Left renal cortex interstitium (tissue), 4 donors: ENCODE measurements at places on chromosomes 11 and 22. TPM values are rescaled to one million over a fixed set of nuclear protein-coding genes. Genes with fewer than 3 reads are reported as not detected.

The SLC15A3 gene
- polyA plus RNA-seq, result 19.1 TPM

DNA sequence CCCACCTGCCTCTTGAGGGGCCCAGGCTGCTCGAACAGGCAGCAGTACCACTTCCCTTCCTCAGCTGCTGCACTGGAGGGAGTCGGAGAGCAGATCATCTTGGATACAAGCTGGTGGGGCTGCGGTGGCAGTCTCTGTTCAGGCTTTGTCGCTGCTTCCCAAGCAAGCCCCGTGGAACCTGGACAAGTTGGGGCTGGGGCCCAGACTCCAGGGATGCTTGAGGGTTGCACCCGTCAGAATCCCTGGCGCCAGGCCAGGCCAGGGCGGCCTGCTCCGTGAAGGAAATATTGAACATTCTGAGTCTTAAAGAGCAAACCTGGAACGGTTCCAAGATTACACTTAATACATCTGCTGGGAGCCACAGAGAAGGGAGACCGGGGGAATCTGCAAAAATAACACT is 310.1 kb upstream of the SORL1-AS1 start:
- DNase-seq, result no peak

The CASP5 gene
- not detected for polyA plus RNA-seq

The KCNK4 gene
- 0.09 TPM for polyA plus RNA-seq

DNA sequence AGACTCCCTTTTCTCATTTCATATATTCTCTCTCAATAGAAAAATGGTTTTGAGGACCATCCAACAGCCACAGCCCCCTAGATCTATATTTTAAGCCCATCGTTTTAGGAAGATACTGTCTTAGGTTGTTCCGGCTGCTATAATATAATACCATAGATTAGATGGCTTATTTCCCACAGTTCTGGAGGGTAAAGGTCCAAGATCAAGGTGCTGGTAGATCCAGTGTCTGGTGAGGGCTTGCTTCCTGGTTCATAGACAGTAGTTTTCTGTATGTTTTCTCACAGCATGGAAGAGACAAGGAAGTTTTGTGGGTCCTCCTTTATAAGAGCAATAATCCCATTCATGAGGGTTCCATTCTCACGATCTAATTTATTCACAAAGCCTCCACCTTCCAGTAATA is 215.1 kb downstream of the AASDHPPT start:
- DNase-seq, result no peak

DNA sequence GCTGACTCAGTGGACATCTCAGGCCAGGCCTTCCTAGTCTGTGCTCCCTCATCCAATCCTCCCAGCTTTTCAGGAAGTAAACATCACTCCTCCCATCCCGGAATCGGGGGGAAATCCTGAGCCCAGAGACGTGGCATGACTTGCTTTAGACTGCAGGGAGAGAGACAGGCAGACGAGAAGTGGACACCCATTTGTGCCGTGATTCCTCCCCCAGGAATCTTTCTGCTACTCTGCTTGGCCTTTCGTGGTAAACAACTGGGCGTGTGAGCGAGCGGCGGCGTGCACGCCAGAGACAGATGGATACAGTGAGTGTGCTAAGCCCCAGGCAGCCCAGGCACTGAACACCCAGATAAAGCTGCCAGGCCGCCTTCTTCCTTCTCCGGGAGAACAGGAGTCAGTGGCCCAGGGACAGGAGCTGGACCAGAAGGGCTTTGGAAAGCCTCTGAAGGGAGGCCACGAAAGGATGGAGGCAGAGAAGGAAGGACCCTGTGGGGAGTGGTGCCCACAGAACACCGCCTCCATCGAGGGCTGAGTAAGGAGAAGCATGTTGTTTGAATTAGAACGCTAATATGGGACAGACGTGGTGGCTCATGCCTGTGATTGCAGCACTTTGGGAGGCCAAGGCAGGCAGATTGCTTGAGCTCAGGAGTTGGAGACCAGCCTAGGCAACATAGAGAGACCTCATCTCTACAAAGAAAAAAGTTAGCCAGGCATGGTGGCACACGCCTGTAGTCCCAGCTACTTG is 53.0 kb upstream of the PRR5 start:
- DNase-seq, result no peak

DNA sequence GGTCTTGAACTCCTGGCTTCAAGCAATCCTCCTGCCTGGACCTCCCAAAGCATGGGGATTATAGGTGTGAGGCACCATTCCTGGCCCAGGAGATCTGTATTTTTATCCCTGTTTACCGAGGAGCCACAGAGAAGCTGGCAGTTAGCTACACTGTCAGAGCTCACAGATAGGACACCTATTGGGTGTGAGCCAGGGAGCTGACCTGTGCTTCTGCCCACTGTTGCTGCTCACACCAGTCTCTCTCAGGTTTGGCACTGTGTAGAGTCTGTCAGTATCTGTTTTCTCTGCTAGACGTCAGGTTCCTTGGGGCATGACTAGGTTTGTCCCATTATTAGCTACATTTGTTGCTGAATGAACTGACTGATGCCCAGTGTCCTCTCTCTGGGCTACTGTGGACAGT is 17.5 kb downstream of the PPP6R2 start:
- no peak for DNase-seq

GRCh38 chr11:69818603-69819441 is at the start of gene FGF3:
Gene FGF3, minus strand, starts transcription at chr11:69819416. Its CDS starts 483 bp downstream, at chr11:69818933.
- no peak for DNase-seq

GRCh38 chr11:19753451-19754106 is 40.9 kb downstream of the NAV2 start:
- DNase-seq, result no peak

- no peak for DNase-seq
These were observed 47.2 kb upstream of the MMP7 start for GRCh38 chr11:102577723-102578122.

DNA sequence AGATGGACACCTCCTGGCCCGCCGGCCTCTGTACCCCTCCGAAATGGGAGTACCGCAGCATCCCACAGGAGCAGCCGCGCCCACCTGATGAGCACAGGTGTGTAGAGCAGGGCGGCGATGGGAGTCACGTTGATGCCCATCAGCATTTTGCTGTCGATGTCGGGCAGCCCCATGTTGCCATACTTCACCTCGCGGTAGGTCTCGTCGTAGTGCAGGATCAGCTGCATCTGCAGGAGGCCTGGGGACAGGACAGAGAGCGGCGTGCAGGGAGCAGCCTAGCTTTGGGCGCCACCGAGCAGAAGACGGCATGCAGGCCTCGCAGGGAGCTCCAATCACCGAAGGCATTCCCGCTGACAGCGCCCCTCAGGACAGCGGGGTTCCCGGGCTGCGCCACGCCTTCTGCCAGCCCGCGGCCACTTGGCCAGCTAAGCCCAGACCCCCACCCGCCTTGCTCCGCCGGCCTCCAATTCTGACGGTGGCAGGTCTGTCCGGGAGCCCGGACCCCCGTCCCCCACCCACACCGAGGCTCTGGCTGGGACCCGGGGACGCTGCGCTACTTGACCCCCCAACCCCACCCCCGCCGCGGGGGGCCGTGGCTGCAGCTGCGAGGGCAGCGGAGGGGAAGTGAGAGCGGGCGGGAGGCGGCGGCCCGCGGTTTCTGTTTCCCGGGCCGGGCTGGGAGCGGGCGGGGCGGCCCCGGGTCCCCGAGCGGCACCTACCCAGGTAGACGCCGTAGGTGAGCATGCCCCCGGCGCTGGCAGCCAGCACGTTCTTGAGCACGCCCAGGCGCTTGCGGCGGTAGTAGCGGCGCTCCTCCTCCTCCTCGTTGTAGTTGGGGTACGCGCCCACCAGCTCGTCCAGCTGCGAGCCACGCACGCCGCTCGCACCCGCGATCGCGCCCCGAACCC is 705 bp downstream of the UNC93B1 start:
- no peak for DNase-seq

GRCh38 chr22:38106814-38107578 is 3.5 kb downstream of the BAIAP2L2 start:
- no peak for DNase-seq

- DNase-seq, result no peak
These were observed 12.8 kb downstream of the SCYL1 start for GRCh38 chr11:65537620-65538231.

The FAM180B gene
- polyA plus RNA-seq, result 0.47 TPM

DNA sequence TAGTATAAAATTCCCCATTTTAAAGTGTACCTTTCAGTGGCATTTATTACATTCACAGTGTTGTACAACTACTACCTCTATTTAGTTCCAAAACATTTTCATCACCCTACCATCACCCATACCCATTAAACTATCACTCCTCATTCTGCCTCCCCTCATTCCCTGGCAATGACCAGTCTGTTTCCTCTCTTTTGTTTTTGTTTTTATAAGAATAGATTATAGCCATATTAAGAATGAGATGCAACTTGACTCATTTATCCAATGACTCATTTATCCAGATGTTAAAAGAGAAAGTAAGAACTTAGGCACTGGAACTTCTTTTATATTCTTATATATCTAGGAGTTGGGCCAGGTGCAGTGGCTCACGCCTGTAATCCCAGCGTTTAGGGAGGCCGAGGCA is 156.3 kb downstream of the FAT3 start:
- no peak for DNase-seq

- DNase-seq, result no peak
These were observed 9.9 kb downstream of the CSTF3 start for GRCh38 chr11:33151399-33151798.

The SLC7A4 gene
- 1.2 TPM for polyA plus RNA-seq

The LRRC4C gene
- polyA plus RNA-seq, result 14.2 TPM

DNA sequence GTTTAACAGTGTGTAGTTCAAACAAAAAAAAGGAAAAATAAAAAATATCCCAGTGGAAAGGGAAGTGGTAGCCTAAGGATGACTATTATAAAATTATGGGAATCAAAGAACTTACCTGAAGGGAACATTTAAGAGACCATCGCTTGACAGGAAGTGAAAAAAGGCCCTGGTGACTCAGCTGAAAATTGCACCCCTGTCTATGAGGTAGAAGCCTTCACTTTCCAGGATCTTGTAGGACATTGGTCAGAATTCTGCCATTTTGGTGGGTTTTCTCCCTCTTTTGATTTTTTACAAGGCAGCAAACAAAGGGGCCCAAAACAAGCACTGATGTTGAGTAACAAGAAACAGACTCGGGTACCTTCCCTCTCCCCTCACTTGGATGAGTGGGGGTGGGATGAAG is 15.6 kb downstream of the DDX17 start:
- DNase-seq, result no peak

DNA sequence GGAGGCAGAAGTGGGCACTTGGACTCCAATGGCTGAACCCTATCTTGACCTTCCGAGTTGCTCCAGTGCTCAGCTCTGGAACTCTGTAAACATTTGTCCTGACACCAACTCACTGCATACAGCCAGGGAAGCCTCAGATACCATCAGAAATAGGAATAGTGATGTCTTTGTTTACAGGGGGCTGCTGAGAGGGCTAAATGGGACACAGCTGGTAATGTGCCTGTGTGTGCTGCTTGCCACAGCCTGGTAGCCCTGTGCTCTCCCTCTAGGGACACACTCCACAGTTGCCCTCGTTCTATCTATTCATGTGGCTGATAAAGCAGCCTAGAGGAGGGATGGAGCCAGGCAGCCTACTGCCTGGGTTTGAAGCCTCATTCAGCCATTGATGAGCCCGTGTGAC is 559.8 kb downstream of the MIAT start:
- DNase-seq, result no peak

The KREMEN1 gene
- polyA plus RNA-seq, result 23.5 TPM

- DNase-seq, result no peak
These were observed 25.7 kb upstream of the BLID start for GRCh38 chr11:122141725-122142124.

DNA sequence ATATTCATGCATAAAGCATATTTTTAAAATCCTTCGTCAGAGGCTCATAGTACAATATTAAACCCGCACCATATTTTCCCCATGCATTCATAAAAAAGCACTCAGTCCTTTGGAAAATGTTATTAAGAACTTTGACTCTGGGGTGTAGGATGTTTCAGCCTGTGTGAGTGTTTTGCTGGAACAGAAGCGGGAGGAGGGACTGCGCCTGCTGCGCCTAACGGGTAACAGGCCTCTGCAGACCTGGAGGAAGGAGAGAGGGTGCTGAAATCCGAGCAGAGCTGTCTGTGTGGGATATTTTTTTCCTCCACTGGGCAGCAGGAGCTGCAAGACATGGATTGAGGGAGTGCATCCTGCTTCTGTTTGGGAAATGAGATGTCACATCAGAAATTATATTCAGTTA is 483.0 kb downstream of the BRD1 start:
- DNase-seq, result no peak

- DNase-seq, result no peak
These were observed 594 bp downstream of the MPST start for GRCh38 chr22:37020192-37020479.

DNA sequence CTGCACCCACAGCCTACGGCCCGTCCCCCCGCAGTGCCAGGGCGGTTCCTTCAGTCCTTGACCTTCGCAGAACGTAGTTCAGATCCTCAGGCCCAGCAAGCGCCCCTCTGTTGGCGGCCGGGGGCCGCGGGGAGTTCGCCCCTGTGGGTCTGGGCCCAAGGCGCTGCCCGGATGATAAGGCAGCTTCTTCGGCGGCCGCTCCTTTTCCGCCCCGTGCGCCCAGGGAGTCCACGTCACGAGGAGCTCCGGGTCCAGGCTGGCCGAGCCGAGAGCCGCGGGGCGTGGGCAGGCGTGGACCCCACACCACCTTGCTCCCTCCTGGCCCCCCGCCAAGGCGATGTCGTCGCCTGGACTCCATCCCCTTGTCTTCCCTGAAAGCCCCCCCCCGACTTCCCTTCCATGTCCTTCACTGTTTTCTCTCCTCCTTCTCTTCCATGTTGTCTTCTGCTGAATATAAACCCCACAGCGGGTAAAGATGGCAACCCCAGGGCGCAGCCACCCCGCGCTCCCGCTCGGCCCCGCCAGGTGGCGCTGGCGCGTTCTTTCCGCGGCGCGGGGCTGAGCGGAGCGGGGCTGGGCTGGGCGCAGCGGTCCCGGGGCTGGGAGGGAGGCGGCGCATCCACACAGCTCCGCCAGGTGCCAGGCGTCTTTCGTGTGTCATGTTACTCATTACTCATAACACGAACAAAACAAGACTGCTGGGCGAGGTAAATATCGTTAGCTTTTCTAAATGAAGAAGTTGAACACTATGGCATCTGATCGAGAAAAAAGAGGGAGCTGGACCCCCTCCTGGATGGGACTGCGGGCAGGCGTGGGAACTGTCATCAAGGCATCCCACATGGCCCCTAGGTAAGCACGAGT is 321.0 kb downstream of the NTM start:
- no peak for DNase-seq

- DNase-seq, result no peak
These were observed 1.7 kb downstream of the SLC37A4 start for GRCh38 chr11:119029069-119029339.

The FXYD6 gene
- polyA plus RNA-seq, result 122 TPM
